GM12878 (cell line): ENCODE measurements at places on chromosomes 2 and 18. TPM values are rescaled to one million over a fixed set of nuclear protein-coding genes. Genes with fewer than 3 reads are reported as not detected.
A peak's percentile ranks its signal among the peaks of the same experiment; 100 is the strongest.

- no peaks in the 10 kb centered on the region for H3K27me3 ChIP-seq
- H3K4me3 ChIP-seq = no peak overlapping the region
- no peak overlapping the region for H3K27ac ChIP-seq
- H3K4me1 ChIP-seq = no peaks in the 10 kb centered on the region
- DNase-seq = no peak
Measured at GRCh38 chr2:88713408-88713807, 21.9 kb downstream of the RPIA start.

GRCh38 chr2:96146881-96147592 lies 1.8 kb upstream of the DUSP2 start:
- H3K27ac ChIP-seq = peak overlapping the region; percentile 89
- H3K4me1 ChIP-seq = peaks cover 45% of the 10 kb centered on the region
- DNase-seq = no peak
- H3K36me3 ChIP-seq = 0 out of 2 replicates have a peak, but pooled peaks cover 7% of the 10 kb centered on the region
- H3K4me3 ChIP-seq = peak overlapping the region; percentile 92

SP100 gene
- 183 and 188 TPM in 2 replicates for polyA plus RNA-seq

FAHD2A gene
- 28.2 and 28.9 TPM in 2 replicates for polyA plus RNA-seq
